Bronchial epithelial cell (primary cell): ENCODE measurements at places on chromosomes 3 and 15.
A peak's percentile ranks its signal among the peaks of the same experiment; 100 is the strongest.

GRCh38 chr15:74787251-74788041 lies 5.6 kb downstream of the CSK start:
- DNase-seq = peak; percentile 58

GRCh38 chr3:58190882-58191281 lies 19.9 kb downstream of the DNASE1L3 start:
- DNase-seq = no peak

DNA sequence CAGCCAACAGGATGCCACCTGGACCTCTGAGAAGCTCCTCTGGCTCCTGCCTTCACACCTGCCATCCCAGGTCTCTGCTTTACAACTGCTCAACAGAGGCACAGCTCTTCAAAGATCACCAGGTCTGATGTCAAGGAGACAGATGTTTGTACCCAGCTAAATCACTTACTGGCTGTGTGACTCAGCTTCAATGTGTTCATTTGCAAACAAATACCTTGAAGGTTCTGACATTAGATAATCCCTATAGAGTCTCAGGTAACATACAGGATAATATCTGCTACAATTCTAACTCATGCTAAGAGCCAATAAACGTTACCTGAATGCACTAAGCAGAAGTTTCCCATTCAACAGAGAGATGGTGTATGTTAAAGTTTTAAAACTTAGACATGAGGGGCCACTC lies 163.4 kb upstream of the IGF1R start:
- DNase-seq = peak; percentile 40

- DNase-seq = no peak
Measured at GRCh38 chr3:13018561-13019242, 54.5 kb downstream of the IQSEC1 start.

- no peak for DNase-seq
Measured at GRCh38 chr3:160174621-160175020, 50.6 kb upstream of the C3orf80 start.

DNA sequence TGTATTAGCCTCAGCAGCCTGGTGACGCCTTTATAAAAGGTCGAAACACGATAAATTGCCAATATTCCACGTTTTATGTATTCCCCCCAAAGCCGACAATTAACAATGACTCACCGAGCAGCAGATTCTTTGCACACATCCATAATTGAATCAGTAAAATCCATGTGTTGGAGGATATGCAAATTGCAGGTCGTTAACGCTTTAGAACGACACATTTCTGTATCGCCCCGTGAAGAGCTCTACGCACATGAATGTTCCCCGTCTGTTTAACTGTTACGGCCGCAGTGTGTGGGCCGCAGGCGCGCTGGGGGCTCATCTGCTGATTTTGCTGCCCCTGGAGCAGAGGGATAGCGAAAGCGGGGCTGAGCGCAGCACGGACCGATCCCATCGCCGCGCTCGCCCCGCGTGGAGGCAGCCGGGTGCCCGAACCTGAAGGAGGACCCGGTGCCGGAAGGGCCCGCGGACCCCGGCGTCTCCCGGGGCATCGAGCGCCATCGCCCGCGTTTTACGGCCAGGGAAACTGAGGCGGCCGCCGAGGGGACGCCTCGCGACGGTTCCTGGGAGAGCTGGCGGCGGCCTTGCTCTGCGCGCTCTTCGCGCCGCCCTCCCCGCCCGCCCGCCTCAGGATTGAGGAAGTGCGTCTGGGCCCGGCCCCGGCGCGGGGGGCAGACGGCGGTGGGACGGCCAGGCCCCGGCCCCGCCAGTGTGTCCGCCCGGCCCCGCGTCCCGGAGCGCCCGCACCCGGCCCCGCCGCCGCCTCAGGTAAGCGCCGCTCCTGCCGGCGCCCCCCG lies at the start of gene LRRK1:
Gene LRRK1 (plus strand): TSS at position 668 of the 791 bp plus-strand sequence. CDS start 5,276 bp downstream, outside the sequence.
- DNase-seq = peak; percentile 58

DNA sequence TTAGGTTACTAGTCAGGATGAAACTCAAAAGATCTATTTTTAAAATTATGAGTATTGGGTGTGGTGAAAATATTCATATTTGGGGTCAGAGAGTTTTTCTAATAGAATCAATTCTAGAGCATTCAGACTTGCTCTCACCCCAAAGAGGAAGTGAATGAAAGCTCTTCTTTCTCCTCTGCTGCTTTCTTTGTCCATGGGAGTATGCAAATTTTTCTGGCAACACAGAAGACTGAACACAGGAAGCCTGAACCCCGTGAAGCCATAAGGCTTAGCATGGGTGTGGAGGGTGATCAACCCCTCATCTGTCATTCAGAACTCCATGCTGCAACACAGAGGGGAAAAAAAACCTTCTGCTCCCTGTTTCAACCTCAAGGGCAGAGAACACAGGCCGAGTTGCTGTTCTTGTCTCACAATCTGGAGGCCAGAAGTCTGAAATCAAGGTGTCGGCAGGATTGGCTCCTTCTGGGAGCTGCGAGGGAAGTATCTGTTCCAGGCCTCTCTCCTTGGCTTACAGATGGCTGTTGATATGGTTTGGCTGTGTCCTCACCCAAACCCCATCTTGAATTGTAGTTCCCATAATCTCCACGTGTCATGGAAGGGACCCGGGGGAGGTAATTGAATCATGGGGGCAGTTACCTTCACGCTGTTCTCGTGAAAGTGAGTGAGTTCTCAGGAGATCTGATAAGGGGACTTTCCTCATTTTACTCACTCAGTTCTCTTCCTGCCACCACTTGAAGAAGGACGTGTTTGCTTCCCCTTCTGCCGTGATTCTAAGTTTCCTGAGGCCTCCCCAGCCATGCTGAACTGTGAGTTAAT lies 33.7 kb upstream of the CD47 start:
- DNase-seq = no peak

- peak; percentile 92 for DNase-seq
Measured at GRCh38 chr15:41794081-41794480, 19.8 kb downstream of the MAPKBP1 start.

- no peak for DNase-seq
Measured at GRCh38 chr3:13707456-13707855, 158.5 kb downstream of the FBLN2 start.
